ENCODE measurements at places on chromosomes 2 and 18.

GRCh38 chr2:671787-672605 is 5.2 kb downstream of the TMEM18 start:
- no peak for DNase-seq

- DNase-seq: no peak
These were observed 438.2 kb downstream of the TDRD15 start for GRCh38 chr2:21561965-21562364.

- DNase-seq: no peak
These were observed 18.3 kb downstream of the FHL2 start for GRCh38 chr2:105380432-105381100.

DNA sequence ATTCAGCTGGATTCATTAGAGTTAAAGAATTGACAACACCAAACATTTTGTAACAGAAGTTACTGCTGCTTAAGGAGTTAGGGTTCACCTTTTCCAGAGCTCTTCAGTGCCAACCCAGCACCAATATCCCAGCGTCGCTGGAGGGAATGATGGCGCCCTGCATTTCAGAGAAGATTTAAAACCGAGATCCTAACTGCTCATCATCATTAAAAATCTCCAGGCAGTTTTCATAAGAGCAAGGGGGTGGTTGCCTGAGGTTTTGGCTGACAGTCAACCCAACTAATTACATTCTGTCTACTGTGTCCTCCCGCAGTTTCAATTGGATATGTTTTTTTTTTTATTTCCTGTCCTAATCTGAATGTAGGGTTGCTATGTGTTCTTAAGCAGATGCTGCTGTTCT is 509.6 kb upstream of the TCF4 start:
- no peak for DNase-seq

- DNase-seq: no peak
These were observed 3.3 kb downstream of the INPP5D start for GRCh38 chr2:233063269-233063975.

DNA sequence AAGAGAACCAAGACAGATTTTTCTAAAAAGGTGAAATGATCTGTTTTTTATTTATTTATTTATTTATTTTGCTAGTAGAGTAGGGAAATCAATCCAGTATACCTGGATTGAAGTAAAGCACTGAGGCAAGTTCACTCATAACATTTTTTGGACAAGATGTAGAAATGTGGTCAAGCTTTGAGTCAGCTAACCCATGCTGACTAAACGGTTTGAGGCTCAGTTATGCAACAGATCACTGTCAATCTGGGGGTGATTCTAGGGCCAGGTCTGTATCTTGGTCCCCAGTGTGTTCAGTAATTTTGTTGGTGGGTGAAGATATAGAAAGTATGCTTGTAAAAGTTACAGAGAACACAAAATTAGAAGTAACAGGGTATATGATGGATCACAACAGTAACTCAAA is 60.2 kb downstream of the RMDN2 start:
- DNase-seq: no peak

DNA sequence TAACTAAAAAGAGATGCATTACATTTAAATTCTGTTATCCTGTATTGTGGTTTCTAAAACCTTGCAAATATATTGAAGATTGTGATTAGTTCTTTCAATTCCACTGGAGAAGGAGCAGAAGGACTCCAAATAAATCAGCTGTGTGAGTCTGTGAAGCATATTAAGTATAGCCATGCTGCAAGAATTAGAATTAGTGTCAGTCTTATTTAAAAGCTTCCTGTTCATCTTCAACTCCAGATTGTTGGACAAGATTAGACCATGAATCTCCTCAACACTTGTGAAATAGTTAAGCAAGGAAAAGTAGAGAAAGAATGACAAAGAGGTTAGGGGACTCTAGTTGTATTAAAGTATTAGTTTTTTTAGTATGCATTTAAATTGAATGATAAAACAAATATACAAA is 92.5 kb upstream of the LRP1B start:
- DNase-seq: no peak

DNA sequence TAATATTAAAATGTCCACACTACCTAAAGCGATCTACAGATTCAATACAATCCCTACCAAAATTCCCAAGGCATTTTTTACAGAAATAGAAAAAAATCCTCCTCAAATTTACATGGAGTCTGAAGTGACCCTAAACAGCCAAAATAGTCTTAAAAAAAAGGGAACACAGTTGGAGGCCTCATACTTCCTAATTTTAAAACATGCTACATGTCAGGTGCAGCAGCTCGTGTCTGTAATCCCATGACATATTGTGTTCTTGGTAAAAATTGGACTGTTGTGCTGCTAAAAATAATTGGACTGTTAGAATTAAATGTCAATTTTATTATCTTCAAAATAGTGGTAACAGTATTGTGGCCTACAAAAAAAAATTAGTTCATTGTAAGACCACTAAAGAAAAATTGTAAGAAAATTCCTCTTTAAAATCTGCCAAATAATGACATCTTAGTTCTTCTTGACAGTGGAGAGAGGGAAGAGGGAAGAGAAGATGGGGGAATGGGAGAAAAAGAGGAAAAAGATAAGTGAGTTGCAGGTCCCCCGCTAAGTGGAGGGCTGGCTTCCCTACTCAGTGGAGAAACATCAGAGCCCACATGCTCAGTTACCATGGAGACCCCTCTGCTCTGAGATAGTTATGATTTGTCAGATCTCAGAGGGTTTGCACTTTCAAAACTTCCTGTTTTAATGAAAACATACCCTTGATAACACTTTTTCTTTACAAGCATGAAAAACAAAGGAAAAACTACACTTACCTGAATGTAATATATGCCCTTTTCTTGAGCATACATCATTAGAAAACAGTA is 46.5 kb downstream of the UNC50 start:
- DNase-seq: no peak

All from AG09319 (cell line).